Stimulated activated naive CD4-positive, alpha-beta T cell (primary cell): ENCODE measurements at places on chromosomes 12 and 14.
A peak's percentile ranks its signal among the peaks of the same experiment; 100 is the strongest.

GRCh38 chr14:98994561-98994960 lies 277.4 kb downstream of the BCL11B start:
- peak; percentile 41 for DNase-seq

- DNase-seq = no peak
These were observed 118.9 kb downstream of the VEZT start for GRCh38 chr12:95336387-95337067.

GRCh38 chr12:92570056-92570753 lies 132.6 kb upstream of the PLEKHG7 start:
- no peak for DNase-seq

GRCh38 chr14:90541076-90541634 lies 144.3 kb downstream of the CALM1 start:
- DNase-seq = no peak

- DNase-seq = peak; percentile 12
These were observed at the start of gene ARHGEF40 for GRCh38 chr14:21070083-21070609. Gene ARHGEF40 (plus strand): TSS chr14:21070304. CDS start chr14:21070397, 93 bp downstream.

DNA sequence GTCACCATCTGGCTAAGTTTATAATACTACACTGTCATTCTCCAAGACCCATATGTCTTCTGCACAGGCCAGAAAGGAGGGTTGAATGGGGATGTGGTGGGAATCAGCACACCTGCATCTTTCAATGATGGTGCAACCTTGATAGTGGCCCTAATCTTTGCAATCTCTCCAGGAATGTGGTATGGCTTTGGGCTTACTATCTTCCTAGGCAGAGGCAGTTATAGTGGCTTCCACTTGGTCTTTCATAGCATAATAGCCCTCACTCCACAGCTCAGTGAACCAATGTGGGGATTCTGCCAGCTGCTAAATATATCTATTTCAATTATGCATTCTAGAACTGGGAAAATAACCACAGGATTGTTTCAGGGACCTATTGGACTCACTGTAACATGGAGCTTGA lies 61.8 kb upstream of the ATP2B1 start:
- DNase-seq = no peak

DNA sequence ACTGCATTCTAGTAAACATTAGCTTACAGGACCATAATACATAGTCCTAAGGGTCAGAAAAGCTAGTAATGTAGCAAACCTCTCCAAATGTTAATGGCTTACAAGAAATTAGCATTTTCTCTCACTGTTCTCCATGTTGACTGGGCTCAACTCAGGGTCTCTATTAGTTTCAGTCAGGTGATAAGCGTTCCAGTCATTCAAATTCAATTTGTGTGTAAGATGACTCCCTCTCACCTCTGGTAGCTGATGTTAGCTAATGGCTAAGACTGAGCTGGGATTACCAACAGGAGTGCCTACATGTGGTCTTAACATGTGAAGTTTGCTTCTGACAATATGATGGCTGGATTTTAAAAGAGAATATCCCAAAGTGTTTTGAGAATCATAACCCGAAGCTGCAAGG lies 630.5 kb upstream of the USP15 start:
- no peak for DNase-seq

GRCh38 chr14:20530771-20531571 lies 25.6 kb downstream of the RNASE10 start:
- DNase-seq = peak; percentile 50

- DNase-seq = no peak
These were observed at the start of gene CLEC14A for GRCh38 chr14:38255673-38256532. Gene CLEC14A (minus strand): TSS chr14:38256093. CDS start chr14:38256022, 71 bp downstream.

DNA sequence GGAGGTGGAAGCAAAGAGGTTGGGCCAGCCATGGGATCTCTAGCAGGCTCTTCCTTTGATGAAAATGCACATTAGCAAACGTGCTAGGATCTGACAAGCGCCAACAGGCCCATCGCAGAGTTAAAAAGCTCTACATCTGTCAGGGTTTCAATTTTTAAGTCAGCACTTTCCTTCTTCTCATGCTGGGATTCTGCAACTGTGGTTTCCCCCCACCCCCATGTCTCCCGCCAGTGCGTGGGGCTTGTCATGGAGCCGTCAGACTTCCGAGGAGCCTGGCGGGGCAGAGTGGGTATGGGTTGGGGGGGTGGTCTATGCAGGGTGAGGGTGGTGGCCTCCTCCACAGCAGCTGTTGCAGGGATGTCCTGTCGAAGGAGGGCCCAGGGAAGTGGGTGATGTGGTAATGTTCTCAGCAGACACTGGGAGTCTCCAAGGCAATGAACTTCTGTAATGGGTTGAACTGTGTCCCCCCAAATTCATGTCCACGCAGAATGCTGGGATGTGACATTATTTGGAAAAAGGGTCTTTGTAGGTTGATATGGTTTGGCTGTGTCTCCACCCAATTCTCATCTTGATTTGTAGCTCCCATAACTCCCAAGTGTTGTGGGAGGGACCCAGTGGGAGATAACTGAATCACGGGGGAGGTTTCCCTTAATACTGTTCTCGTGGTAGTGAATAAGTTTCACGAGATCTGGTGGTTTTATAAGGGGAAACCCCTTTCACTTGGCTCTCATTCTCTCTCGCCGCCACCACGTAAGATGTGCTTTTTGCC lies 115.2 kb upstream of the MAP1LC3B2 start:
- DNase-seq = no peak

- DNase-seq = no peak
These were observed 15.2 kb downstream of the OR6S1 start for GRCh38 chr14:20626274-20626673.

- DNase-seq = no peak
These were observed 191.2 kb upstream of the PLXNC1 start for GRCh38 chr12:93957168-93957567.

DNA sequence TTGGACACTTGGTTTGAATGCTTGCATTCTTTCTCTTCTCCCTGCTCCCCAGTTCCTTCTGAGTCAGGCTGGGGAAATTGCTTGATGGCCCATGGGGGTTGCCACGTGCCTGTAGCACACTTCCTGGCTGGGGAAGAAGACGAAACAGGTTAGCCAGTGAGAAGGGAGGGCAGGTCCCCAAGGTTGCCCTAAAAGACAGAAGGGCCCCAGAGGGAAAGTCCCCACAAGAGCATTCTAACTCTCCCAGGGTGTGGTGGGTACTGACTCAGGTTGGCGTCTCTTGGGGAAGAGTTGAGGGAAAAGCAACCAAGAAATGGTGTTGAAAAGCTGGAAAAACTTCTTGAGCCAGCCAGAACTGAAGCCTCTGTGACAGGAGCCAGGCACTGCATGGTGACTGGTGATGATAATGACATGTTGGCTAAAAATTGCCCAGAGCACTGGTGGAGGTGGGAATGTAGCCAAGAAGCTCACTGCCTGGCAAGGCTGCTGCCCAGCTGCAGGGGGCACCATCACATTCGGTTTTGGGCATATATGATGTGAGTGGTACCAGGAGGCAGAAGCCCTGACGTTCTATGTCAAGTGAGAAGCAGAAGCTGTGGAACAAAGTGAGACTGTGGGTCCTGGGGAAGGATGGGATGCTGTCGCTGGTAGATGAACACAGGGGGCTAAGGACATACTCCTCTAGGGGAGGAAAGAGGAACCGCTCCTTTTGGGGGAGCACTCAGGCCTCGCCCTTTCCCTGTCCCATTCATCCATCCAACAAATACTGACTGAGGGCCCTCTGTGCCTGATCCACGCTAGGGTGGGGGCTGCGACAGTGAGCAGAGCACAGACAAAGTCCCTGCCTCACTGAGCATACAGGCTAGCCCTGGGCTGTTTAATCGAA lies 8.1 kb upstream of the RABGGTA start:
- peak; percentile 12 for DNase-seq

GRCh38 chr14:96792003-96792402 lies 5.2 kb upstream of the VRK1 start:
- no peak for DNase-seq

DNA sequence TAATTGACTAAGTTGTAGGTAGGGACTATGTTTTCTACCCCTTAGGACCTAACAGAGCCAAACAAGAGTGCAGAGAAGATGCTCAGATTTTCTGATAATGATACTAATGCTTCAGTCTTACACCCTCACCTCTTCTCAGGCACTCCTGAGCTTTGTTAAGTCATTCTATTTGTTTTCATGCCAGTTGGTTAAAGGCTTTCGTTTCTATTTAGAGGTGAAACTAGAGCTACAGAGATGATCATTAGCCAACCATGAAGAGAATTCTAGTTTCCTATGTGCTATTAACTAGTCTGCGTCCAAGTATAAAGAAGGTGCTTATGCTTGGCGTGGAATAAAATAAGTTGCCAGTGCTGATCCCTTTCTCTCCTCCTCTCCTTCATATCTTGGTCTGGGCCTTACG lies 34.6 kb upstream of the PYGL start:
- no peak for DNase-seq

- DNase-seq = no peak
These were observed 64.8 kb upstream of the BDKRB2 start for GRCh38 chr14:96139879-96140278.

DNA sequence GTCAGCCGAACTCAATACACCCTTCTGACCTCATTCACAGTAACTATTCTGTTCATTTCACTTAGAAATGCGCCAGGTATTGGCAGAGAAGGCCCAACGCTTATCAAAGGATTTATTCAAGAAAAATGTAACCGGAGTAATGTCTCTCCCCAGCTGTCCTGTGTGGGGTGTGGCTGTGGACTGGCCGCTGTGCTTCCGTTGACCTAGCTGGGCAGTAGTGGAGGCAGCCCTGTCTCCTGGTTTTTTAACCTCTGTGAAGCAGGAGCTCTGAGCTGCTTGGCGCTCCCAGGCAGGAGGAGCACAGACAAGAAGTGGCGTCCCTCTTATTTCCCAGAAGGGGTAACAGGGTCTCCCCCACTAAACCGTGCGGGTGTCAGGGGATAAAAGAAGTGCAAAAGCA lies 85.2 kb downstream of the ESR2 start:
- no peak for DNase-seq
